RWPE1 (cell line): ENCODE measurements at places on chromosomes 11 and 22.

GRCh38 chr11:23924226-23924625 is 572.6 kb upstream of the LUZP2 start:
- DNase-seq = no peak

DNA sequence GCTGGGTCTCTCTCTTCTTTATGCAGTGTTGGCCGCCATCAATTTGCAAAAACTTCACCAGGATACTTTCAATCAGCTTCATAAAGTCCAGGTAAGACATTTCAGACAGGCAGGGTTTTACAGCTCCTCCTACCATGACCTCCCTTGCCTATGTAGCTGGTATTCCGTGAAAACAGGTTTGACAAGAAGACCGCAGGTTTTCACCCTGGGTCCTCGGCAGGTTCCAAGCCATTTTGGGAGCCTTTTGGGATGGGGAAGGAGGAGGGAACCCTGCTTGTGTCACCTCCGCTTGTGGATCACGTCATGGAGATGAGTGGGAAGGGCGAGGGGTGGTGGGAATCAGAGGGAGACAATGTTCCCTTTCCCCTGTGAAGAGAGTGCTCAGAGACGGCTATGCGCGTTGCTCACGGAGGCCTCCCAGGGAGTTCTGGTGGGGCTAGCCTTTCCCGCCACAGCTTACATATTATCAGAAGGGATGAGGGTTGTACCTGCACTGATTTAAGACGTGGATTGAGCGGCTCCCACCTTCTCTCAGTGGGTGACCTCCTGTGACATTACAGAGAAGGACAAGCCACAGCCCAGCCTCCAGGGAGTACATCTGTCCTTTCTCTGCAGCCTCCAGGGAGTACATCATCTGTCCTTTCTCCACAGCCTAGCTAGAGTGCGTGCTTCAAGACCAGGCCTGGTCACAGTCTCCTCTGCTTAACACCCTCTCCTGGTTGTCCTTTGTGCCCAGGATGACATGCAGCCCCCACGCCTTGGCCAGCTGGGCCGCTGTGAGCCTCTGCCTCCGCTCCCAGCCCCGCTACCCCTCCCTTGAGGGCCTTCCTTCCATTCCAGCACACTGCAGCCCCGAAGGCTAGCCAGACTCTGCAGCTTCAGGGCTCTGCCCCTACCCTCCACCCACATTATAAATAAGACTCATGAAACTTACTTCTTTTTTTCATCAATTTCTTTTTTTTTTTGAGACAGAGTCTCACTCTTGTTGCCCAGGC is 17.2 kb downstream of the GLB1L3 start:
- DNase-seq = no peak

DNA sequence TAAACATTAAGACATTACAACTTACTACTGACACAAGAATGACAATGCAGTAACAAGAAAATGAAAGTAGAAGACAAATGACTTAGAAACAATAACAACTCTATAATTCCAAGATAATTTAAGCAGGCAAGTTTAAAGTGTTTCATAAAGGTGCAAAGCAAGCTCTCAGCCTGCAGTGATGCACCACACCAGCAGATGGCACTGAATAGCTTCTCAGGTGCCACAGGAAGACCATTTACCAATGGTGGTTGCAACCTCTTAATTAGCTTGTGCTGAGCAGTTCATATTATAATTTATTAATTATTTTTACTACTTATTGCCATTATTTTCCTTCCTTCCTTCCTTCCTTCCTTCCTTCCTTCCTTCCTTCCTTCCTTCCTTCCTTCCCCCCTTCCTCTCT is 60.6 kb downstream of the NXPE2 start:
- DNase-seq = peak; percentile 4

DNA sequence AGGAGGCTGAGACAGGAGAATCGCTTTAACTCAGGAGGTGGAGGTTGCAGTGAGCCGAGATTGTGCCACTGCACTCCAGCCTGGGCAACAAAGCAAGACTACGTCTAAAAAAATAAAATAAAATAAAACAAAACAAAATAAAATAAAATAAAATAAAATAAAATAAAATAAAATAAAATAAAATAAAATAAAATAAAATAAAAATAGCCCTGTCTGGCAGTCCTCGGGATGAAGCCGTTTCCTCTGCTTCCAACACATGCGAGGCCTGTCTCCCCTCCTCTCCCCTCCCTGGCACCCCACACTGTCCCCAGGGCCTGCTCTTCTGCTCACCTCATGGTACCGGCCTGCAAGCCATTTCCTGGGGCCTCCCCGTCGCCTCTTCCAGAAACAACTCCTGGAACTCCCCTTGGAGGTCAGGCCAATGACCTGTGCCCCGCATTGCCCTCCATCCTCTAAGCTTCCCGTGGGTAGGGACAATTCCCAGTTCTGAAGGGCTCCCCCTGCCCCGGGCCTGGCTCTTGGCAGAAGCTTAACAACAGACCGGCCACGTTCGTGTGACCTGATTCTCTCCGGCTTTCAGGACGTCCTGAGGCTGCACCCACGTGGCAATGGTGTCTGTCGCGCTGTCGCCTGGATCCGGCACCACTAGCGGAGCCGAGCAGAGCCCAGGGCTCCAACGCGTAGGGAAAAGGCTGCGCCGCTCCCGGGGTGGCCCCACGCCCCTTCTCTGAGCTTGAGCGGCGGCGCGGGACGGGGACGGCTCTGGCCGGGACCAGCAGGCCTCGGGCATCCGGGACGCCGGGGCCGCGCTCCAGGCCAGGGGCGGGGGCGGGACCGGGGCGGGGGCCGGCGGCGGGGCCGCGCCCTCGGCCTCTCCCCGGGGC is 456 bp upstream of the PARVB start:
- no peak for DNase-seq

DNA sequence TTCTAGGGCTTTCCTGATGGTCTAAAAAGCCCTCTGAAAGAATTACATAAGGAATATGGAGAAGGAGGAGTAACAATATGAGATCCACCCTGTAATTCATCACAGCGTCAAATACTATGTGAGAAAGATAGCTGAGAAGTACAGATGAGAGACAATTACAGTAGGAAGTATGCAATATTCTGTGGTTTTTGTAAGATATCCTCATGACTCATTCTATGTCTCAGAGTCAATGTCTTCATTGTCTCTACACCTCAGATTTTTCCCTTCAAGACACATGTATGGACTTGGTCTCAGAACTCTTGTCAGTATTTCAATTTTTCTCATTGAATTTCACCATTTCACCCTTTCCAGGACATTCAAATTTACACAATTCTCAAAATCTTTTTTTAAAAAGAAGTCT is 343.3 kb upstream of the CTSC start:
- DNase-seq = peak; percentile 51

- peak; percentile 43 for DNase-seq
Observed at GRCh38 chr11:102553835-102554282, 23.3 kb upstream of the MMP7 start.

GRCh38 chr11:72230764-72231365 is 6.3 kb downstream of the INPPL1 start:
- DNase-seq = no peak

DNA sequence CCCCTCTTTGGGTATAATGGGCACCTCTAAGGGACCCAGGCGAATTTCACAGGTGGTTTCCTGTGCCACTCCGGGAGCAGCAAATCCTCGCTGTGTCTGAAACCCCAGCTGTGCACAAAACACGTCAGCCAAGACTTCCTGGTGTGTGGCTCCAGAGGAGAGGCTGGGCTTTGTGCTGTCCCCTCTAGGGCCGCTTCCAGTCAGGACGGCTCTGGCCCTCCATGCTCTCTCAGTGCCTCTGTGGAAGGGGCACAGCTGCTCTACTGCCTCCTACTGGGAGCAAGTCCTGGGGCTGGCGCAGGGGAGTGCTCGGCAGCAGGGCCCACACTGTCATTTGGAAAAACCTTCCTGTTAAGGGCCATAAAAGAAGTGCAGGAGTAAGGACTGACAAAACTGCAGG is 23.7 kb upstream of the ARFGAP3 start:
- no peak for DNase-seq

- no peak for DNase-seq
Observed at GRCh38 chr11:85044911-85045310, 582.2 kb downstream of the DLG2 start.

DNA sequence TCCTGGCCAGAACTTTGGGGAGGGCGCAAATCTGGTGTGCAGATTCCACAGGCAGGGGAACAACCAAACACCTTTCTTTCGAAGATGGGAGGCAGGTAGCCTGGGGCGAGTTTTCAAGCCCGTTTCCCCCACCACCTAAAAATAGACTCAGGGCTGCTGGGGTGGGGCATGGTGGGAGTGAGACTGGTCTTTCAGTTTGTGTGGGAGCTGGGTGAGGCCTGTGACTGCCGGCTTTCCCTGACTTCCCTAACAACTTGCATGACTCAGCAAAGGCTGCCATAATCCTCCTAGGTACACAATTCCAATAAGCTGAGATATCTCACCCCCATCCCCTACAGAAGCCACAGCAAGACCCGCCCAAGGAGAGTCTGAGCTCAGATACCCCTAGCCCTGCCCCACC is 4.3 kb upstream of the OR5B12 start:
- no peak for DNase-seq

DNA sequence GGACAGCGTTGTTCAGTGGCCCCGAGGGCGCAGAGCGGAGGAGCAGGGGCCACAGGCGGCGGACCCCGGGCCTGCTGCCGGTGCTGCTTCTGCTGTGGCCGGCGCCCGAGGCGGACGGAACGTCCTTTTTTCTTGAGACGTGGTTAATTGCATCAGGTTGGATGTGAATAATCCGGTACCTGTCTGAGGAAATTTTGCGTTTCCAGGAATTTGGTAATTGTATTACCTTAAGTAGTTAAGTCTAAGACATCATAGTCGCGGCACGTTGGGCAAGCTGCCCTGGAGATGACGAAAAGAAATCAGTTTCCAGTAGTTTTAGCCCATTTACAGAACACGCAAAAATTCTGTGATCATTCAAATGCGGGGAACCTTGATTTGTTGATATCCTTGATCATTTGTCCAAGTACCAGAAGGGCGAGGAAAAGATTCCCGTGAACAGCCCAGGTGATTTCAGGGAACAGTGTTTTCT is 789 bp downstream of the SPECC1L start:
- DNase-seq = no peak

DNA sequence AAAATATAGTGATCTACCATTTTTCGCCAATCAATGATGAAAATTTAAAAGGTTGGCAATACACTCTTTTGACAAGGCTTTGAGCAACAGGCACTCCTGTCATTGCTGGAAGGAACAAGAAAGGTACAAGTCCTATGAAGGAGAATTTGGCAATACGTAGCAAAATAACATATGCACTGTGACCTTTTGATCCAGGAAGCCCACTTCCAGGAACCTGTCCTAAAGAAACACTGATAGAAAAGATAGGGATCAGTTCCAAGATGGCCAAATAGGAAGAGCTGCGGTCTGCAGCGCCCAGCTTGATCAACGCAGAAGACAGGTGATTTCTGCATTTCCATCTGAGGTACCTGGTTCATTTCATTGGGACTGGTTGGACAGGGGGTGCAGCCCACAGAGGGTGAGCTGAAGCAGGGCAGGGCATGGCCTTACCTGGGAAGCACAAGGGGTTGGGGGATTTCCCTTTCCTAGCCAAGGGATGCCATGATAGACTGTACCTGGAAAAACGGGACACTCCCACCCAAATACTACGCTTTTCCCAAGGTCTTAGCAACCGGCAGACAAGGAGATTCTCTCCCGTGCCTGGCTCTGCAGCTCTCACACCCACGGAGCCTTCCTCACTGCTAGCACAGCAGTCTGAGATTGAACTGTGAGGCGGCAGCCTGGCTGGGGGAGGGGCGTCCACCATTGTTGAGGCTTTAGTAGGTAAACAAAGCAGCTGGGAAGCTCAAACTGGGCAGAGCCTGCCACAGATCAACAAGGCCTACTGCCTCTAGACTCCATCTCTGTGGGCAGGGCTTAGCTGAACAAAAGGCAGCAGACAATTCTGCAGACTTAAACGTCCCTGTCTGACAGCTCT is 69.7 kb upstream of the GALNT18 start:
- DNase-seq = no peak

GRCh38 chr11:104841973-104842525 is 56.2 kb downstream of the CASP12 start:
- DNase-seq = no peak

- no peak for DNase-seq
Observed at GRCh38 chr11:123230346-123230745, 35.3 kb upstream of the CLMP start.

- no peak for DNase-seq
Observed at GRCh38 chr22:44219101-44219870, 38.6 kb downstream of the PARVG start.

DNA sequence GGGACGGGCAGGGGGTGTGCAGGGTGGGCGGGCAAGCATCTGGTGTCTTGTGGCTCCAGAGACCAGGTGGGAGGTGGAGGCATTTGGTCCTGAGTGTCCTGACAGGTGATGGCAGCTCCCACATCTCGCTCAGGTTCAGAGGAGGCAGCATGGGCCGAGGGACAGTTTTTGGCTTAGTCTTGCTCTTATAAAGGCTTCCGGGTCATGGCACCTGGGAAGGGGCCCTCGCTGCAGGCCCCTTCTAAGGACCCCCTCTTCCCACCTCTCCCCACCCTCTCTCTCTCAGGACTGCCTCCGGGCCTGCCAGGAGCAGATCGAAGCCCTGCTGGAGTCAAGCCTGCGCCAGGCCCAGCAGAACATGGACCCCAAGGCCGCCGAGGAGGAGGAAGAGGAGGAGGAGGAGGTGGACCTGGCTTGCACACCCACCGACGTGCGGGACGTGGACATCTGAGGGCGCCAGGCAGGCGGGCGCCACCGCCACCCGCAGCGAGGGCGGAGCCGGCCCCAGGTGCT is 9.9 kb downstream of the CCND1 start:
- DNase-seq = no peak
